ENCODE measurements at places on chromosomes 2 and 18.

DNA sequence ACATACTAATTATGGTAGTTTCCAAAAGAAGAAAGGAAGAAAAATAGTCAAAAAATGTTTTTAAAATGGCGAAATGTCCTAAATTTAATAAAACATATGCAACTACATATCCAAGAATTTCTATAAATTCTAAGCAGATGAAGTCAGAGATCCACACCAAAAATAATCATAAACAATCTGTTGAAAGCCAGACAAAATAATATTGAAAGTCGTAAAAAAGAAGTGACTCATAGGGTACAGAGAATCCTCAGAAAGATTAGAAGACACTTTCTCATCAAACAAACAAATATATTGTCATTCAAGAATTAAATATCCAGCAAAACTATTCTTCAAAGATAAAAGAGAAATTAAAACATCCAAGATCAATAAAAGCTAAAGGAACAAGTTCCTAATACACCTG is 281.4 kb upstream of the ZNF804A start:
- DNase-seq, result no peak

GRCh38 chr2:30349691-30350090 is 97.4 kb upstream of the LCLAT1 start:
- DNase-seq, result no peak

DNA sequence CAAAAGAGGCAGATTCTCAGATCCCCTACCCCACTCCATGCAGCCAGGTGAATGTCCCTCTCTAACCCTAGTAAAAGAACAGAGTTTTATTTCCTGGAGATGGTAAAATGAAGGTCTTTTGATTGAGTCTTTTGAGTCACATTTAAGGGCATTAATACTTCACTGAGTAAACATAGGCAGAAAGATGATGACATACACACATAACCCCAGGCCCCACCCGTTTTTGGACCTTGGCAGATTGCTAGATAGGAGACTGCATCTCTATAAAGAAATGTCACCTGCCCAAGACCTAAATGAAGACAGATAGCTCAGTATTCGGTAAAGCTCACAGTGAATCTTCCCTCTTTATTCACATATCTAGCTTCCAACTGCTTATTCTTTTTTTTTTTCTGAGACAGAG is 28.3 kb upstream of the PEX13 start:
- DNase-seq, result no peak

GRCh38 chr2:8750221-8750620 is 68.4 kb downstream of the ID2 start:
- no peak for DNase-seq

DNA sequence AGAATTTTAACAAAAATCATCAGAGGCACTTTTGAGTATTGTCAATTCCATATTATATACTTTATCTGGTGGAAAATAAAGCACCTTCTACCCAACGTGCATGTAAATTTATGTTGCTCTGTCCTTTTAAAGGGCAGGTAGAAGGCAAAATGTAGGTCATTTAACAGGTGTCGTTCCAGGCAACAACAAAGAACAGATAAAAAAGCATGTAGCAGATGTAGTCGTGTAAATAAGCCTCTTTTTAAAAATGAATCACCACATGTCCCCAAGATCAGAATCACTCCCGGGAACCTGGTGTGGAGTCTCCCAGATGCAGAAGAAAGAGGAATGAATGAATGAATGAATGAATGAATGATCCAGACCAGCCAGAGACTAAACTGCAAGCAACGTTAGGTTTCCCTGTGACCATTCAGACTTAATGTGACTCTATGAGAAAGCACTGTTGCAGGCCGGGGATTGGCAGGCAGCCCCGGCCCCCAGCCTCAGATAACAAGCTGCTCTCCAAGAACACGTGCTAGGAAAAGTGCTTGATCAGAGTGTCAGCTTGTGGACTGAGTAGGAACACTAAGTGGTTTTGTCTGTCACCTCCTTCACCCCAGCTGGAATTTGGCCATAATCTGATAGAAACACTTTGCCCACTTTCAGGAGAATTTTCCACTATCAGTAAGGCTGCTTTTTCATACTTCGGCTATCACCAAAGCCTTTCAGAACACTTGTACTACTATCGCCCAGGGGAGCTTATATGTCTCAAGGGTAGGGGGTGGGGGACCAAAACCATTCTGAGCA is 100.6 kb downstream of the CDK15 start:
- DNase-seq, result no peak

DNA sequence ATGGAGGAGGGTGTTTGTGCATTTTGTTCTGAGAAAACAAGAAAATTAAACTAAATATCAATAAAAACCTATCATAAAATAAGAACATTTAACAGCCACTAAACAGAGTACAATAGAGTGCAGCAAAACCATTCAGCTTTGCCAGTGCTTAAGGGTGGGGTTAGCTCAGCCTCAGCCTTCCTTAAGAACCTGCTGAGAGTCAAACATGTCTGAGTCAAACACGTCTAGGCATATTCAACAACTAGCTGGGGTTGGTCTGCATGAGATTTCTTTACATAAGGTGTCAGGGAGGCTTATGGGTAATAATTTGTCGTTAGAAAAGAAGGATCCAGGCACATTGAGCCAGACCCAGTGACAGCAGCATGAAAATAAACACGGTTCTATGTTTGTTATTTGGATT is 298.2 kb downstream of the SP3 start:
- no peak for DNase-seq

GRCh38 chr2:155663265-155663664 is 669.3 kb downstream of the NR4A2 start:
- DNase-seq, result peak; percentile 10

- no peak for DNase-seq
Observed at GRCh38 chr2:120601566-120601965, 134.1 kb upstream of the GLI2 start.

GRCh38 chr18:49843778-49844625 is 30.7 kb upstream of the ACAA2 start:
- DNase-seq, result no peak

DNA sequence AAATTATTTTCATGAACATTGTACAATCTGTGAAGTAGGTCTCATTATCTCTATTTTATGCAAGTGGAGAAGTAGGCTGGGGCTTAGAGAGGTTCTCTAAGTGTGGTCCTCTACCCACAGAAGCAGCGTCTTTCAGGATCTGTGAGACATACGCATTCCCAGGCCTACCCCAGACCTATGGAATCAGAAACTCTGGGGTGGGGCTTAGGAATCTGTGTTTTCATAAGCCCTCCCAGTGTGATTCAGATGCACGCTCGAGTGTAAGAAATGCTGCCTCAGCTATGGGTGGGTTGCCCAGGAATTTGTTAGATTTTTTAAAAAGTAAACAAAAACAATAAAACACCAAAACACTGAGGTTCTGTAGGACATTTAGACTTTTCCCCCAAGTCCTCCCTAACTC is 14.8 kb upstream of the ZAP70 start:
- DNase-seq, result no peak

- DNase-seq, result no peak
Observed at GRCh38 chr18:36728345-36728744, 100.5 kb downstream of the TPGS2 start.

DNA sequence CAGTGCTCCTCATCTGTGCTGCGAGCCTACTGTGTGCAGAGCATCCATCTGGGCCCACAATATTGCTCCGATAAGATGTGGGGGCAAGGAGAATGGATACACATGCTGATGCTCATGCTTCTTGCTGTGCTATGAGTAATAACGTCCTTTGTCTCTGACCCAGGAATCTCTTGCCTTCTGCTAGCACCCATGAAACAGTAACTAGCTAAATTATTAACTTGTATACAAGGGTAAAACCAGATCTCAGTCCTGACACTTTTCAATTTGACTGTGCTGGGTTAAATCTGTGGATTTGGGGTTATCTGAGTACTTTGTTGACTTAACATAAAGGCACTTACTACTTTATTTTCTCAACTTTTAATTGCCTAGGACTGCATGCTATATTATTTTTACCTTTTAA is 357.6 kb downstream of the SLC4A3 start:
- DNase-seq, result no peak

DNA sequence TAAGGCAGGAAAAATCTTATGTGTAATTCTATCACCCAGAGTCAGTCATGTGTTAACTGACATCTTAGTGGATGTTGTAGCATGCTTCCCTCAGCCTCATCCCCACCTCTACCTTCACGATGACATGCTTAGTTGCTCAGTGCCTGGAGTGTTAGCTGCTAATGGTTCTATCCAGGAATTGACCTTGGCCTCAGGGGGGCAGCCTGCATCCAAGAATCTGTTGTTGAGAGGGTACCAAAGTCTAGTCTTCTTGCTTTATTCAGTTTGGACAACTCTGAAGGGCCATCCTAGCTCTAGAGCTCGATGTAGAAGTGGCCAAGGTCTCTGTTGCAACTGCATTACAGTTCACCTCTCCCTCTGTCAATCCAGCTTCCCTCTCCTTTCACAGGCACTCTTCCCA is 61.2 kb downstream of the ACYP2 start:
- DNase-seq, result peak; percentile 57

GRCh38 chr18:23300231-23300805 is 152.8 kb upstream of the RIOK3 start:
- no peak for DNase-seq

DNA sequence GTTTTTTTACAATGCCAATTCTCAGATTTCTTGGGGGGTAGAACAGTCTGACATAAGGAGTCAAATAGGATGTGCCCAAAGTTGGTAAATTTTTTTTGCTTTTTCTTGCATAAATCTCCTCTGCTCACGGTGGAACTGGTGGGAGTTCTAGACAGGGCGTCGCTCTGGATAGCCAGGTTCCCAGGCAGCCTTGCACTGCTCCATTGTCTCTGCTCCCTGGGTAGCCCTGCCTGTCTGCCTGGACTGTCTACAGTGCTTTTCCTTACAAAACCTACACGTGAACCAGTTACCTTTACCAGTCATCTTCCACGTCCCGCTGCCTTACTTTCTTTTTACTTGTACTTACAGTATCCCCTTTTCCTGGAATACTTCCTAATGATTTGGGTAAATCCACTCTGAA is 117.1 kb downstream of the ZNF407 start:
- DNase-seq, result no peak

GRCh38 chr2:495745-496275 is 181.4 kb downstream of the TMEM18 start:
- DNase-seq, result no peak

- no peak for DNase-seq
Observed at GRCh38 chr2:235876099-235876679, 292.0 kb downstream of the GBX2 start.

GRCh38 chr2:122523143-122523542 is 767.7 kb downstream of the TSN start:
- no peak for DNase-seq

GRCh38 chr2:240643811-240644150 is 18.5 kb downstream of the GPR35 start:
- DNase-seq, result no peak

Measured in COLO829 (cell line).